ENCODE measurements at places on chromosomes 4 and X.

- peak; percentile 28 for DNase-seq
These were observed 29.9 kb downstream of the TKTL1 start for GRCh38 chrX:154325541-154325940.

DNA sequence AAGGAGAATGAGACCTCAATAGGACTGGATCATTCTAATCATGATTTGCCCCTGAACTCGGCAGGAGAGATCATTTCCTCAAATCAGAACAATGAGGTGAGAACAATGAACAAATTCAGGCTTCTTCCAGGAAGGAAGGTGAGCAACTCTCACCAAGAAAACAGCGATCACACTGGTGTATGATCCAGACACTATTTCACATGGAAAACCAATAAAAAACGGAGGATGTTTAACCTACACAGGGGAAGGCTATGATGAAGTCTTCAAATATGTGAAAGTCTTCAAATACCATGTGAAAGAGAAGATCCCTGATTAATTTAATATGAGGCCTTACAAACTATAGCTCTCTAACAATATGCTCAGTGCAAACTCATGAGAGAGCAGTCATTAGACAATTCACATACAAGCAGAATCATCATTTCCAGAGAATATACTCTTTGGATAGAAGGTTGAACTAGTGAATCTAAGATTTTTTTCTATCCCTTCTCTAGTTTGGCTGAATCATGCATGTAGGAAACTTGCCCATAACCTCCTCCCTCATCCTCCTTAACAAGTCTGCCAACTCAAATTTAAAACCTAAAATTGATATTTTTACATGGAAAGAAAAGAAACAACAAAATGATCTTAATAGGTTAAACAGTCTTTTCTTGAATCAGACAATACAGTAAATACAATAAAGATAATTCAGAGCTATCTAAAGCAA is 122.5 kb downstream of the ADAMTS3 start:
- peak; percentile 17 for DNase-seq

- no peak for DNase-seq
These were observed 1.7 kb downstream of the HNRNPDL start for GRCh38 chr4:82428526-82428968.

DNA sequence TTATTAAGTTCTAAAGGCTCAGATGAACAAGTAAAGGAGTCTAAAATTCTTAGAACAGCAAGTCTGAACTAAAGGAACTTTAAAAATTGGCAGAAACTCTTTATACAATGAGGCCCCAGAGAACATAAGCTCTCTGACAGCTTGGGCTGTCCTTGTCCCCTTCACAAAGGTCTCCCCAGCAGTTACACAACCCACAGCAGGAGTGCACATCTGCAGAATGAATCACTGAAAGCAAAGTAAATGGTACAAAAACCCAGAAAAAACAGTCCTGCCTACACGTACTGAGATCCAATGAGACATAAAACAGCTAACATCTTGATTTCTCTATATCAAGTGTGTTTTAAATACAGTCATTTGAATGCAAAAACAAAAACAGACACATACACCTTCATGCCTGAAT is 18.7 kb downstream of the RBBP7 start:
- DNase-seq, result peak; percentile 44

DNA sequence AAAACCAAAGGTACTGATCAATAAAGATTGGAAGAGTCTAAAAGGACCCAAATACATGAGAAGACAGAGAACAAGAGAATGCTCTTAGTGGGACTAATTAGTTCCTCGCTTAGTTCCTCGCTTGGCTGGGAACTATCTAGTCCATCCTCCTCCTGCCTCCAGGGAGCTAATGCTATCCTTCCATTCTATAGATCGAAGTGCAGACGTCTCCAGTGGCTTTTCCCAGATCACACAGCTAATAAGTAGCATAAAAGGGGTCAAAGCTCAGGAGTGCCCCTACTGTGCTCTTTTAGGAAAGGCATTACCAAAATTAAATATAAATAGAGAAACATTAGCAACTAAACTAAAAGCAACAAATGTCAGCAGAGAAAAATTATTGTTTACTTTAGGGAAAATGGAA is 42.3 kb upstream of the PPARGC1A start:
- DNase-seq, result no peak

DNA sequence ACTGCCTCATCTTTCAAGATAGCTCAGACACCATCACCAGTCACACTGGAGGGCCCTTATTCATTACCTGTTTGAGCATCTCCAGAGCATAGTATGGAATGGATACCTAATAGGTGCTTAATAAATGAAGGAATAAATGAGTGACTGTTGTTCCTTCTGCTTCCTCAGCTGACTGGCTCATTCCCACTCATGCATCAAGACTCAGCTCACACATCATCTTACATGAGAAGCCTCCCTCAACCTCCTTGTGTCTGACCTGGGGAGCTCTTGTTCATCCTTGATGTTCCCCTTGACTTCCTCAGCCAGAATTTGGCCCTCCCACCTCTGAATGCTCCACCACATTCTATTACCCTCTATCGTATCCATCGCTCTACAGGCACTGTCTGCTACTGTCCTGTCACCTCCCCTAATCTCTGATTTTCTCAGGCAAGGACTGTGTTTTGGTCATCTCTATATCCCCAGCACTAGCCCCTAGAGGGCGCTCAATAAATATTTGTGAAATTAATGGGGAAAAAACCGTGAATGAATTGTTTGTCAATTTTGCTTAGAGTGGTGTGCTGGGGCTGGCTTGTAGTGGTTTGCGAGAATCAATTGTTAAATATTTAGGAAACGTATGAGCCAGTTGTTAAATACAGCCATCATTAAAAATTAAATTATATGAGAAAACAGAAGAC is 88.3 kb downstream of the NHSL2 start:
- DNase-seq, result peak; percentile 71

All from adipocyte (in vitro differentiated cells).